ENCODE measurements at places on chromosomes 1 and 21.

DNA sequence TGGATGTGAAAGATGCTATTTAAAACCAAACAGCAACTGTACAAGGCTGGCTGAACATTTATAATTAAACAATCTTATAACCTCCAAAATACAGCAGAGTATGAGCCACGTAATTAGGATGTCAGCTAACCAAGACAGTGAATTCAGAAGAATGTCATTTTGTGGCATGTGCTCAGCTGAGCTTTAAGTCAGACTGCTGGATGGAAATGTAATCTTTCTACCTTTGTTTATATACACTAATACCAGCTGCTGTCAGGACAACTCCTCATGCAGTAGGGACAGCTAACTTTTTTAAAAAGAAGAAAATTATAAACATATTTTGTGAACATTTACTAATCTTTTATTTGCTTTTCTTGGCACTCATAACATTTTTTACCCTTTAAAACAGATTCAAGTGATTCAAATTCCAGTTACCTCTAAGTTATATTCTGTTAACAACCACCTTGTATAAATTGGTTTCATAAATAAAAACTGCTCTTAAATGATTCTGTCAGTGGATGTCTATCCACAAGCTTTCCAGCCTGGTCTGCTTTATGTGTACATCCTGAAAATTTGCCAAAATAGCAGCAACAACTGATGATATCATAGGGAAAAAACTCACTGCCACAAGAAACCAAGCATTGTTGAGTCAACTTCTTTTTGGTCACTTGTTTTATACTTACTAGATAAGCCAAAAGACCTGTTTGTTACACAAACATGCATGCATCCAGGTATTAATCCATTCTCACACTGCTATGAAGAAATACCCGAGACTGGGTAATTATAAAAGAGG is 36.1 kb downstream of the DPH5 start:
- no peaks in the 10 kb centered on the region for H3K27me3 ChIP-seq
- no peak overlapping the region for H3K27ac ChIP-seq
- DNase-seq: no peak
- no peak overlapping the region for H3K4me3 ChIP-seq
- no peaks in the 10 kb centered on the region for H3K36me3 ChIP-seq

DNA sequence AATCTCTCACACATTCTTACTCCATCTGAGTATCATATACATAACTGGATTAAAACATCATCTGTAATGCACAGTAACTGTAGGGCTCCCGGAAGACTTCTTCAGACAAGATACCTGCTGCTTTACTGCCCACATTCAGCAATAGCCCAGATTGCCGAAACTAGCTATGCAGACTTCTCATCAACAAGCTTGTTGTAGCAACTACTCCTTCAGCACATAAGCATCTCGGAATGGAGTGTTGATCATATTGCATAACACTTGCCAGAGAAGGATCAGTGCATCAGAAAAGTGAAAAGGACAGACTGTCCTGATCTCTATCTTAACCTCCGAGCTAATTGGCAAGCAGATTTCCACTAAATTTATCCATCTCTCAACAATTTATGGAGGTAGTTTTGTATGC is 354.6 kb upstream of the C1orf87 start:
- peaks cover 22% of the 10 kb centered on the region for H3K4me1 ChIP-seq
- DNase-seq: no peak
- H3K27ac ChIP-seq: no peak overlapping the region
- H3K4me3 ChIP-seq: no peak overlapping the region
- H3K27me3 ChIP-seq: no peaks in the 10 kb centered on the region

- H3K27ac ChIP-seq: no peak overlapping the region
- peaks cover 12% of the 10 kb centered on the region for H3K4me1 ChIP-seq
- DNase-seq: no peak
- H3K4me3 ChIP-seq: no peak overlapping the region
Observed at GRCh38 chr21:42102076-42102475, 31.0 kb downstream of the UMODL1 start.

GRCh38 chr1:85325920-85326319 is 49.5 kb upstream of the BCL10 start:
- no peak overlapping the region for H3K27ac ChIP-seq
- H3K4me1 ChIP-seq: peaks cover 20% of the 10 kb centered on the region
- H3K27me3 ChIP-seq: no peaks in the 10 kb centered on the region

- H3K4me1 ChIP-seq: no peaks in the 10 kb centered on the region
- H3K27me3 ChIP-seq: no peaks in the 10 kb centered on the region
- H3K27ac ChIP-seq: no peak overlapping the region
Observed at GRCh38 chr1:161218301-161219077, 3.4 kb downstream of the FCER1G start.

DNA sequence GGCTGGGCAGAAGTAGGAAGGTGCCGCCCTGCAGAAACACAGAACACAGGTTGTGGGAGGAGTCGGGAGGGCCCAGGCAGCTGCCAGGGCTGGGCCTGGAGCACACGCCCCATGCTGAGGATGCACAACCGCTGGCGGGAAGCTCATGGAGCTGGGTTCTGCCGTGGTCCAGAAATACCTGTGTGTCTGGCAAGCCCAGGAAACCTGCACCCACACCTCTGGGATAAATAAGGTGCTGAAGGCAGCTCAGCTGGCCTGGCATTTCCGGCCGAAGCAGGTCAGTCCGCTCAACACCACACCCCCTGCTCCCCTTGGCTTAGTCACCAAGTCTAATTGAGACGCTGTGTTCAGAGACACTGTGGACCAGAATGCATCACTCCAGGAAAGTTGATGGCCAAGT is 32.1 kb downstream of the CTNNBIP1 start:
- H3K36me3 ChIP-seq: no peaks in the 10 kb centered on the region
- no peaks in the 10 kb centered on the region for H3K27me3 ChIP-seq
- peaks cover 16% of the 10 kb centered on the region for H3K4me1 ChIP-seq
- H3K27ac ChIP-seq: no peak overlapping the region

DNA sequence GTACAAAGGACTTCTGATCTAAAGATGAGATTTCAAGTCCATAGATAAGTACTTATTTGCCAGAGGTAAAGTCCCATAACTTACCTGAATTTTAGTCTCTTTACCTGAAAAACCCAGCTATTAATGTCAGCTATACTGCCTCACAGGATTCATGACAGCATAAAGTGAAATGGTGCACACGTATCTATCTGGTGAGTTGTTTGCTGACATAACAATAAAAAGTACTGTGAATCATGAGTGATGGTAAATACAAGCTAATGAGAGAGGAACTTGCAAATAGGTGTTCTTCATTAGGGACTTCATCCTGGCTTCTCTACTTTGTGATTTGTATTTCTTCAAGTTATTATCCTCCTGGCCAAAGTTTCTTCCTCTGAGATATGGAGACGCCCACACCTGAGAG is 225.1 kb upstream of the C8B start:
- H3K27me3 ChIP-seq: no peaks in the 10 kb centered on the region
- no peaks in the 10 kb centered on the region for H3K36me3 ChIP-seq
- no peaks in the 10 kb centered on the region for H3K4me1 ChIP-seq
- no peak overlapping the region for H3K27ac ChIP-seq

DNA sequence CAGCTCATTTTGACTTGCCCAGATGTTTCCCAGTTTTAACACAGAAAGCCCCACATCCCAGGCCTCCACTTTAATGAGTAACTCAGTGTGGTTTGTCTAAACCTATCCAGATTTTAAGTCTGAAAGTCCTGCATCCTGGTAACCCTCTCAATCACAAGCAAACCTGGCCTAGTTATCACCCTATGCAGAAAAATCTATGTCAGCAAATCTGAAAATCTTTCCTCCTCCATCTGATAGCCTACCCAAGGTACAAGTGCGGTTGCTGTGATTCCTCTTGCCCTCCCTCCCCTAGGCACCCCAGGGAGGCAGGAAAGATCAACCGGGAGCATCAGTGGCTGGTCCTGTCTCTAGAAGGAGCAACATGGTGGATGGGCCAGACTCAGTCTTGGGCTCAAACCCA is 163.7 kb downstream of the IGSF21 start:
- H3K27ac ChIP-seq: no peak overlapping the region
- H3K4me3 ChIP-seq: no peak overlapping the region
- DNase-seq: no peak
- H3K27me3 ChIP-seq: no peaks in the 10 kb centered on the region

GRCh38 chr1:235730007-235730406 is 80.4 kb upstream of the GNG4 start:
- H3K36me3 ChIP-seq: peaks cover 13% of the 10 kb centered on the region
- DNase-seq: no peak
- no peak overlapping the region for H3K4me3 ChIP-seq
- H3K27me3 ChIP-seq: no peaks in the 10 kb centered on the region
- no peaks in the 10 kb centered on the region for H3K4me1 ChIP-seq

GRCh38 chr1:19533626-19534025 is 48.3 kb upstream of the CAPZB start:
- DNase-seq: no peak
- H3K4me1 ChIP-seq: peaks cover 13% of the 10 kb centered on the region
- H3K36me3 ChIP-seq: no peaks in the 10 kb centered on the region
- no peak overlapping the region for H3K4me3 ChIP-seq

- no peak overlapping the region for H3K4me3 ChIP-seq
- H3K4me1 ChIP-seq: no peaks in the 10 kb centered on the region
- H3K27ac ChIP-seq: no peak overlapping the region
- no peaks in the 10 kb centered on the region for H3K36me3 ChIP-seq
- H3K27me3 ChIP-seq: no peaks in the 10 kb centered on the region
Observed at GRCh38 chr1:53642215-53642555, 96.8 kb downstream of the GLIS1 start.

GRCh38 chr1:56898879-56899278 is 44.3 kb downstream of the C8A start:
- no peaks in the 10 kb centered on the region for H3K27me3 ChIP-seq
- H3K27ac ChIP-seq: no peak overlapping the region
- no peak overlapping the region for H3K4me3 ChIP-seq

- no peak overlapping the region for H3K27ac ChIP-seq
- H3K4me3 ChIP-seq: no peak overlapping the region
- DNase-seq: no peak
- no peaks in the 10 kb centered on the region for H3K4me1 ChIP-seq
Observed at GRCh38 chr1:64235910-64236309, 32.5 kb downstream of the UBE2U start.

DNA sequence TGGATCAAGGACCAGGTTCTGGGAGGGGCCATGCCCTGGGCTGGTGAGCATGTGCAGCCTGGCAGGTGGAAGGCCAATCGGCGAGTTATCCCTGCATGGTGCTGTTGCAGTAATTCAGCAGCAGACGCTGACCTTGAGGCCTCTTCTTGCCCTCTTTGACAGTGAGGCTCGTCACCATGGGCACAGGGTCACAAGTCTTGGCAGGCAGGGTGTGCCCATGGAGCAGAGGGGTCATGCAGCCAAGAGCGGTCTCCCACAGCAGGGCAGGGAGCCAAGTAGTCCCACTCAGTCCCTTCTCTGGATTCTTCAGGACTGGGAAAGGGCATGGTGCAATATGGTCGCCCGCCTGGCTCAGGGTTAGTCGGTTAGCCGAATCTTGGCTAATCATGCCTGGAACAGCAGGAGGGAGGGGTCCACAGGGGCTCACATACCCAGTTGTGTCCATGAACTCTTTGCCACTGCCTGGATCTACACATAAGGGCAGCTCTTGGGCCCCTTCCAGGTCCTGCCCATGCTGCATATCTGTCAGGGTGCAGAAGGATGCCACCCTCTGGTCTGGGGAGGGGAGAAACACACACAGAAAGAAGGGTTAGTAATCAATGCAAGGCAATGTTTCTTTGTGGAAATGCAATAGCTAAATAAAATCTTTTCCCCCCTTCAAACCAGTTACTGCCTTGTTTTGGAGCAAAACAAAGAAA is 226.8 kb downstream of the SIPA1L2 start:
- no peak overlapping the region for H3K4me3 ChIP-seq
- no peak for DNase-seq

DNA sequence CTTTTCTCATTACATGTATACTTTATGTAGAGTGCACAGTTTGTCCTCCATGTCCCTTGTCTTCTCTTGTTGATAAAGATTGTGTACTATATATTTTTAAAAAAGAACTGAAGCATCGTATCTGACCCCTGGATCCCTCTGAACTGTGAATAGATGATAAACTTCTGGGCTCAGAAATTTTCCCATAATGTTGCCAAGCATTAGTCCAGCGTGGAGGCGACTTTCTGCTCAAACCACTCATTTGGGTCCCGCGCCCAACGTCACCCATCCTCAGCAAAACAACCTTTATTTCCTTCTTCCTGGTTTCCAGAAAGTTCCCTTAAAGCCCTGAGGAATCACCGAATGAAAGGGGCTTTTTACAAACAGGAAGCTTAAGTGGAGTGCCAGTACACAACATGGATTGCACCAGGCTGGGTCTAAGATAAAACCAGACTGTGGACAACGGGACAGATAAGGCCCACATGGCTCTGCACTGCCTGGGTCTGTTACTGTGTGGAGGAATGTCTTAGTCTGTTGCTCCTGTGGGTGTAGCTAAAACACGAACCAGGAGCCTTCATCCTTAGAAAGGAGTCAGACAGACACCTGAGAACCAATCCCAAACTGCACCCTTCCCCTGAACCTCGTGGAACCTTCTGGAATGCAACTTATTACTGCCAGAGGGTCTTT is 15.6 kb downstream of the EVA1C start:
- H3K27me3 ChIP-seq: no peaks in the 10 kb centered on the region
- H3K27ac ChIP-seq: peak overlapping the region; percentile 41
- peaks cover 61% of the 10 kb centered on the region for H3K4me1 ChIP-seq
- no peak for DNase-seq
- no peaks in the 10 kb centered on the region for H3K36me3 ChIP-seq

DNA sequence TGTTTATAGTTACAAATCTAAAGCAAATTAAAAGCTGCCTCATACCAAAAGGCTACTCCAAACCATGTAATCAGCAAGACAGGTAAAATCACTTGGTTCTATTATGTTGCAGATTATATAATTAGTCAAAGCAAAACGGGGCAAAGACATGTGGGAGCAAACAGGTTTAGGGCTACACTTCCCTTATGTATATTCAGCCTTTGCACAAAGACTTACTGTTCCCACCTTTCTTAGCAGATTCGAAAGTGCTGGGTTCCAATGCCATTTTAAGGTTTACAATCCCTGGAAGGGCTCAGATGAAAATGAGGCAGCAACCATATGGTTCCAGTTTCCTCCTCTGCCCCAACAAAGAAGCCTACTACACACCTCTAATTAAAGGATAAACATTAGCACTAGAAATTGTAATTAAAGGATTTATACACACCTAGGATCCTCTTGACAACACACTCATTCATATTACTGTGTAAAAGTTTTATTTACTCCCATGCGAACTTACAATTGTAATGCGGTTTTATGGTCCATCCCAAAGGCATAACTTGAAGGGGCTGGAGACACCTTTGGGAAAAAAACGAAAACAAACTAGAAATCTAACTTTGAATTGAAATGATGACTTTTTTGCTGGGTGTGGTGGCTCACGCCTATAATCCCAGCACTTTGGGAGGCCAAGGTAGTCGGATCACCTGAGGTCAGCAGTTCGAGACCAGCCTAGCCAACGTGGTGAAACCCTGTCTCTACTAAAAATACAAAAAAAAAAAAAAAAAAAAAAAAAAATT is 117.3 kb upstream of the PKN2 start:
- DNase-seq: no peak
- no peak overlapping the region for H3K27ac ChIP-seq
- no peaks in the 10 kb centered on the region for H3K4me1 ChIP-seq
- H3K27me3 ChIP-seq: no peaks in the 10 kb centered on the region

GRCh38 chr1:181136738-181137122 is 48.2 kb downstream of the IER5 start:
- H3K4me1 ChIP-seq: peaks cover 22% of the 10 kb centered on the region
- no peak overlapping the region for H3K4me3 ChIP-seq
- H3K27me3 ChIP-seq: no peaks in the 10 kb centered on the region
- no peaks in the 10 kb centered on the region for H3K36me3 ChIP-seq
- no peak overlapping the region for H3K27ac ChIP-seq

- no peaks in the 10 kb centered on the region for H3K4me1 ChIP-seq
- H3K36me3 ChIP-seq: no peaks in the 10 kb centered on the region
- H3K4me3 ChIP-seq: no peak overlapping the region
- no peak overlapping the region for H3K27ac ChIP-seq
Observed at GRCh38 chr1:232040260-232040659, 413.7 kb downstream of the DISC1 start.

GRCh38 chr1:207494171-207494570 is 1.8 kb upstream of the CR1 start:
- DNase-seq: no peak
- H3K27me3 ChIP-seq: no peaks in the 10 kb centered on the region
- no peaks in the 10 kb centered on the region for H3K36me3 ChIP-seq
- H3K27ac ChIP-seq: no peak overlapping the region
- H3K4me1 ChIP-seq: no peaks in the 10 kb centered on the region

Data from thoracic aorta (tissue), 2 donors.